Stimulated activated CD4-positive, alpha-beta T cell treated with anti-CD3 and anti-CD28 coated beads, Interleukin-1b, Interleukin-23, amount 100 ng/mL, for 1 hour (primary cell): ENCODE measurements at places on chromosomes 4 and X.

GRCh38 chrX:121504153-121504552 is 456.7 kb downstream of the GLUD2 start:
- DNase-seq = no peak

- no peak for DNase-seq
These were observed 93.2 kb upstream of the MAPK10 start for GRCh38 chr4:86452924-86453531.

- DNase-seq = no peak
These were observed 39.3 kb downstream of the RAB33B start for GRCh38 chr4:139493176-139493575.

DNA sequence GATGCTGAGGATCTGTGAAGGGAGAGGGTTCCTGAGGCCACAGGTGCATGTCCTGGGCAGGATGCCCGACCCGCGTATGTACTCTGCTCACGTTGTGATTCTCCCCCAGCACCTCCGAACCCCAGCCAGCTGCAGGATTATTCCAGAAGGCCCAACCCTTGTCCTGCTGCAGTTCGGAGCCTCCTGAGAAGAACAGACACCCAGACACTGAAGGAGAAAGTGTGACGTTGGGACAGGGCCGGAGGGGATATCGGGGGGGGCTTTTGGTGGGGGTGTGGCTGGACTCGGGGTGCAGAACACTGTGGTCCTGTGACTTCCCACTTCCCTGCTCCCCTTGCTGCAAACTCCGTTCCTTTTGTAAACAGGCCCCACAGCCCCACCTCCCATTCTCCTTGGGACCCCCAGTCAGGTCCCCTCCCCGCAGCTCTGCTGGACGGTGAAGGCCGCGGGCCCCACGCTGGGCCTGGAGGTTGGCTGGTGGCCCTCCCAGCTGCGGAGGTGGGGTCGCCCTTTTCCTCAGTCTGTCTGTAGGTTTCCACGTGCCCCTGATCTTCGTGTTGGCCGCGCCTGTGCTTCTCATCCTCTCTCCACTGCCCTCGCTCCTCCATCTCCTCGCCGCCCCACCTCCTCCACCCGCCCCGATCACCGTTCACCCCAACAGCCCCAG is 83.0 kb upstream of the ADRA2C start:
- DNase-seq = no peak

- DNase-seq = no peak
These were observed 3.9 kb downstream of the CYP2U1 start for GRCh38 chr4:107935246-107935645.

DNA sequence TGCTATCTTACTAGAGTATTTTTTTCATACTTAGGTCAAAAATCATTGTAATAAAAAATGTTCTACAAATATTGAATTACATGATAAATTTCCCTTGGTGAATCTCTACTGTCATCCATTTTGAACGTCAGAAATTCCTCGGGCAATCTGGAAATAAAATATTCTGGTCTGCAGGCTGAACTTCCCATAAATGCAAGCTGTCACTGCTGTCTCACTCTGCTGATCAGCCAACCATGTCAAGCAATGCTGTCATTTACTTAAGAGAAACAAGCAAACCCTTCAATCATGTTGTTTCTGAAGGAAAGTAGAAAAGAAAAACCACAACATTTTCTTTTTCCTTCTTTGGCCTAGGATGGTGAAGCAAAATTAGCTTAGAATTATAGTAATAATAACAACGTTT is 514.2 kb upstream of the GALNT7 start:
- DNase-seq = no peak

- DNase-seq = no peak
These were observed 626.5 kb upstream of the CPEB2 start for GRCh38 chr4:14375816-14376215.

GRCh38 chrX:19040373-19040772 is 56.5 kb upstream of the PHKA2 start:
- no peak for DNase-seq

- no peak for DNase-seq
These were observed 54.1 kb downstream of the APBB2 start for GRCh38 chr4:41160012-41160789.

GRCh38 chr4:94920369-94920768 is 162.6 kb downstream of the BMPR1B start:
- no peak for DNase-seq

- no peak for DNase-seq
These were observed 23.7 kb upstream of the PNPLA4 start for GRCh38 chrX:7950865-7951264.

DNA sequence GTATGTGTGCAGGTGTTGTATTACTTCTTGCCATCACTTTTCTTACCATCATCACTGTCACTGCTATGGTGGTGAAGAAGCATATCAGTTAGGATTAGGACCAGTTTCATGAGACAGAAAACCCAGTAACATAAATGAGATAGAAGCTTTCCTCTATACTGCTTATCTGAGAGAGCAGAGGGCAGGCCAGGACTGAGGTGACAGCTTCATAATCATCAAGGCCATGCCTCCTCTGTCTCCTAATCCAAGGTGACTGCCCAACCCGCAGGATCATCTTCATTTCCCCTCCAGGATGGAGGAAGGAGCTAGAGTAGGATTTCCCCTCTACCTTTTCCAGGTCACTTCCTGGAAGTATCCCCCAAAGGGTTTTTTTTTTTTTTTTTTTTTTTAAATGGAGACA is 35.4 kb downstream of the TMEM131L start:
- DNase-seq = no peak

GRCh38 chr4:138138774-138139173 is 103.4 kb downstream of the SLC7A11 start:
- DNase-seq = no peak

DNA sequence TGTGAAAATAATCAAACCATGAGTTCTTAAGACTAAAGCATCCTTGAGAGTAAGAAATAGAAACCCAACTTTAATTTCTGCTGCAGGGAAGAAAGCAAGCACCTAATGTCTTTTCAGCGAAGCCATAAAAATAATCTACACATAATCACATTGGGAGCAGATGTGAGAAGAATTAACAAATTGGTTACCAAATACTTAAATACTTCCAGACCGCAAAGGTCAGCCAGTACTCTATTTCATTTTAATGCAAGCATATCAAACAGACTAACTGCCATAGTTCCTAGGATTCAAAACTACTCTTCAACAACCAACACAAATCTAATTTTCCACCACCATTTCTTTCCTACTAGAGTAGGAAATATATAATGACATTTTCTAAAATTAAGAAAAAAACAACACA is 144.8 kb upstream of the SLIT2 start:
- no peak for DNase-seq

GRCh38 chr4:169986369-169986768 is 39.8 kb downstream of the MFAP3L start:
- no peak for DNase-seq

DNA sequence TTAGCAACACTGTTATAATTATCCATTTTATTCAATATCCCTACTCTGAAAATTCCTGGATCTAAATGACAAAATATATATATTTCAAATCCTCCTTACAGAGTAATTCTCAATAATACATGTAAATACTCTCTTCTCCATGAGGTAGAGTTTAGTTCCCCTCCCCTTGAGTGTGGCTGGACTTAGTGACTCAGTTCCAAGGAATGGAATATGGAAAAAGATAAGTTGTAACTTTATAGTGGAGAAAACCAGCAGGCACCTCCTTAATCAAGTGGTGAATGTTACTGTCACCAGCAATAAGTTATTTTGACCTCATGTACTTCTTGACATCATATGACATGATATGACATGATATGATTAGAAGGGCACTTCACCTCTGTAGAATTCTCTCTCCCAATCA is 302.0 kb downstream of the RAB28 start:
- DNase-seq = no peak

GRCh38 chr4:139875411-139875825 is 209.8 kb downstream of the MGST2 start:
- no peak for DNase-seq

- no peak for DNase-seq
These were observed 10.0 kb downstream of the ABHD18 start for GRCh38 chr4:127975121-127975770.
